ENCODE measurements at places on chromosomes 4 and X. TPM values are rescaled to one million over a fixed set of nuclear protein-coding genes. Genes with fewer than 3 reads are reported as not detected.

The PNMA5 gene
- 0.25 TPM for total RNA-seq

GRCh38 chr4:74431113-74431826, 13.7 kb upstream of the AREG start:
- no peaks in the 10 kb centered on the region for H3K27me3 ChIP-seq
- H3K27ac ChIP-seq = no peak overlapping the region
- no peaks in the 10 kb centered on the region for H3K36me3 ChIP-seq
- H3K4me1 ChIP-seq = no peaks in the 10 kb centered on the region

DNA sequence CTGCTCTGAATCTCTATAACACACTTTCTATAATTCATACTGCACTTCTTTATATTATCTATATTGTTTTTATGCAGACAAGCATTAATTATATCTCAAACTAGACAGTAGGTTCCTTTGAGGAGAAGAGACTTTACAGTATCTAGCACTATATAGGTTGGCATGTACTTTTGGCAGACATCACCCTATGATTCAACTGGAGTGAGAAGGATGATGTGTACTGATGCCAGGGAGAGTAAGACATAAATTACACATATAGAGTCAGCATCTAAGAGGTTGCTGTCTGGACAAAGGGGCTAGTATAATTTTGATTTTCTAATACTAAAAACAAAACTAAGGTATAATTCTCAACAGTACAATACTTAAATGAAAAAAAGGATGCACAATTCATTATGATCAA, 5.1 kb upstream of the RBM41 start:
- H3K4me3 ChIP-seq = no peak overlapping the region
- DNase-seq = no peak
- peaks cover 6% of the 10 kb centered on the region for H3K4me1 ChIP-seq
- H3K36me3 ChIP-seq = no peaks in the 10 kb centered on the region
- no peak overlapping the region for H3K27ac ChIP-seq
- H3K27me3 ChIP-seq = no peaks in the 10 kb centered on the region

DNA sequence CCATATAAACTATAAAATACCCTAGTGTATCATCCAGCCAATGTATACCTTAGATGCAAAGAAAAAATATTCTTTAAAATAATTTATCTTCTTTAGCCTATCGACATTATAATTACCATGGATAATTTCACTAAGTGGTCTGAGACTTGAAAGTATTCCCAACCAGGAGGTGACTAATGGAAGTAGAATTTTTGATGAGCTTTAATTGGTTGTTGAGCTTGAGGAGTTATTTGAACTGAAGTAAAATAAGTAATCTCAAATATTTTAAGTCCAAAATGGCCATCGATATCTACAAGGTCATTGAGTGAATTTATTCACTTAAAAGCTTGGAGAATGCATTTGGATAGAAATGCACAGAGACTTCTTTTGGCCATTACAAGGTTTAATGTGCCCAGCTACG, 436.2 kb downstream of the TLL1 start:
- H3K36me3 ChIP-seq = no peaks in the 10 kb centered on the region
- DNase-seq = no peak
- H3K27me3 ChIP-seq = no peaks in the 10 kb centered on the region

DNA sequence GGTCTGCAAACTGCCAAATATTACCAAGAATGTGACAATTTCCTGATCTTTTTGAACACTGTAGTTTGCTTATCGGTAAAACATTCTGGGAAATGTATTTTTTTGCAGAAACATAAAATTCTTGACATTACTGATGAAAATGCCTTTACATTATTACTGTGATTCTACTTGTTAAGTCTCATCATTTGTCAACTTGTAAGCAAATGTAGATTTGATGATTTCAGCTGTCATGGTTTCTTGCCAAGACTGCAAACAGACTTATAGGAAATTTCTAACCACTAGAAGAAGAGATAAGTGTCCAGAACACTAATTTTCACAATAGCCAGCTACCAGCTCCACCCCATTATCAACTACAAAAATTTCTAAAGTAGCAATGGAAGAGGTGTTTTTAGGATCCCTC, 560.4 kb downstream of the STPG2 start:
- H3K36me3 ChIP-seq = no peaks in the 10 kb centered on the region
- H3K27me3 ChIP-seq = no peaks in the 10 kb centered on the region
- H3K4me1 ChIP-seq = no peaks in the 10 kb centered on the region
- H3K4me3 ChIP-seq = no peak overlapping the region
- H3K27ac ChIP-seq = no peak overlapping the region

GRCh38 chr4:101019941-101020401, 327.4 kb downstream of the PPP3CA start:
- no peak overlapping the region for H3K4me3 ChIP-seq
- H3K36me3 ChIP-seq = no peaks in the 10 kb centered on the region
- H3K4me1 ChIP-seq = no peaks in the 10 kb centered on the region
- peak; percentile 33 for DNase-seq
- H3K27me3 ChIP-seq = no peaks in the 10 kb centered on the region
